ENCODE measurements at places on chromosomes 6 and 20.

- DNase-seq, result no peak
Observed at GRCh38 chr20:25247518-25247955, 348 bp upstream of the PYGB start.

DNA sequence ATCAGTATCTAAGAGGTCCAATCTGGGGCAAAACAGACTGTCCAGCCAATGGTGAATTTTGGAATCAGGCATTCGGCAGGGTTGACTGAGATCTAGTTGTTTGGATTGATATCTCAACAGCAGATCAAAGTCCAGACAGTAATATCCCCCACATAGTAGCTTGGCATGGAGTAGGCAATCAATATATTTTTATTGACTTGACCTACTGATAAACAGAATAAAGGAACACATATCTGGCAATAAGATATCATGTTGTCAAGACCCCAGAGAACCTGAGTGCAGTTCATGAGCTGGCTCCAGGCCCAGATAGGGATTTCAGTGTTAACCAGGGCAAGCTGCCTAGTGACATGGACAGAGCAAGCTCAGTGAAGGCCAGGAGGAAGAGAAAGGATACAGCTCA, 34.4 kb downstream of the TNFAIP3 start:
- DNase-seq, result no peak

DNA sequence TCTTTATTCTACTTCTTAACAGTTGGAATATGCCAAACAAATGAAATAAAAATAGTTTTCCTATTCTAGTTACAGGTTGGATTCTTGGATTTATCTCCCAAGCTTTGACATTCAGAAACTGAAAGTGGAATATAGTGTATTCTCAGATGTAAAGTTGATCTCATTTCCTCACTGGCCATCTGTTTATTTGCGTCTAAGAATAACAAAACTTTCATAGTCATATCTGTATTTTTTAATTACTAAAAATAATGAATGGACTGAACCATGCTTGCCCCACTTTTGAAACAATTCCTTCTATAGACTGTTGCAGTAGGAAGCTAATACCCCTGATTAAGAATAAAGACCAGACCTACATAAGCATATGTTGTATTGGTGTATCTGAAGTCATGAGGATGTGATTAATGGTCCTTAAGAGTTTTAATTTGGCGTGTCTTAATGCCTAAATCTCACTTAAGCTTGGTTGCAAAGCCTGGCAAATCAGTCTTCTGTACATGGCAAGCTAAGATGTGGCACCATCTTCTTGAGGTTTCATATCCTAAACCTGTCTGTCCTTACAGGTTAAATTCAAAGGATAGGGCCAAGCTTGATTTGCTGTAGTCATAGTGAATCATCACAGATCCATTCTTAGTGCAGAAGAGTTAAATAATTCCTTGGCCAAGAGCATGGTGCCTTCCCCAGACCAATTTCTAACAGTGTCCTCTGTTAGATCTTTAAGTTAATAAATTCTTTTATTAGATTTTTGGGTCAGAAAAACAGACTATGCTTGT, 58.9 kb downstream of the FOXO3 start:
- DNase-seq, result no peak

DNA sequence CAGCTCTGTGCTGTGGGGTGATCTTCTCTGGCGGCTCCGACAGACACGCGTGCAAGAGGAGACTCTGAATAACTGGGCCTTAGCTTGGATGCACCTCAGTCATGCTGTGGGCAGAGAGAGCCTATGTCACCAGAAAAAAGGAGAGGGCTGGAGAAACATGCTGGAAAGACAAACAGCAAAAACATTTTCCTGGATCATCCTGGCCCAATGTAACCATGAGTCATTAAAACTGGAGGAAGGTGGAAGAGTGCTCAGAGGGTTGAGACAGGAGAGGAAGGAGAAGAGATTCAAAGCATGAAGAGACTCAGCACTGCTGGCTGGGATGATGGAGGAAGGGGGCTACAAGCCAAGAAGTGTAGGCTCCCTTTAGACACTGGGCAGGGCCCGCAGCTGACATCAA, 292.0 kb downstream of the CDH26 start:
- DNase-seq, result no peak

DNA sequence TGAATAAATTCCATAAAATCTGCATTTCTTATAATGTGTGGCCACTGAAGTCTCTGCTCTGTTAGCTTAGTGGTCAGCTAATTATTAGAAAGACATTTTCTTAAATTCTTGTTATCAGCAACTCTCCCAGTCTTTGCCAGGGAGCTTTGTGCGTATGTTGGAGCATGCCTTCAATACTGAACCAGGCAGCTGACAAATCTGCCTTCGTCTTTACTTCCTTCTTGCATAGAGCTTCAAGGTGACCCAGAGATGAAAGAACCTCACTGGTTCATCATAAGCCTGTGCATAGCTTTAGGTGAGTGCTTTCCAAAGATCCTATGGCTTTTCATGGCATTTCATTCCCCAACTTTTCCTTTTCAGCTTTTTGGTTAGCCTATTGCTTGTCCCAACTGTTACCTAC, 43.0 kb upstream of the NELFCD start:
- no peak for DNase-seq

DNA sequence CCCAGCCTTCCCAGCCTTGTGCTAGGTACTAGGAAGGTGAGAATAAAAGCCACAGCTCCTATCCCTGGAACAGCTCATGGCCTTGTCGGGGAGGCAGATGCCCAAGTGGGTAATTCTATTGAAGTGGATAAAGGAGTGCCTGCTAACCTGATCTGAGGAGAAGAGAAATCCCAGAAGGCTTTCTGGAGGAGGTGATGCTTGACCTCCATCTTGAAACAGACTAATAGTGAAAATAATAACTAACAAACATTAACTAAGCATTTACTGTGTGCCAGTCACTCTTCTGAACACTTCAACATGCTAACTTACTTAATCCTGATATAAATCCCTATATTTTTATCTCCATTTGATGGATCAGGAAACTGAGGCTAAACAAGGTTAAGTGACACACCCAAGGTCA, 493.2 kb upstream of the CHD6 start:
- no peak for DNase-seq

GRCh38 chr20:2295886-2296515, at the start of gene TGM3:
Gene TGM3, plus strand, starts transcription at chr20:2296001. Its CDS starts 63 bp downstream, at chr20:2296064.
- DNase-seq, result no peak
